ENCODE measurements at places on chromosomes 12 and 14.

GRCh38 chr14:24377126-24377525 is 9.1 kb downstream of the NFATC4 start:
- DNase-seq = no peak

GRCh38 chr14:102626530-102626929 is 34.1 kb downstream of the RCOR1 start:
- no peak for DNase-seq

DNA sequence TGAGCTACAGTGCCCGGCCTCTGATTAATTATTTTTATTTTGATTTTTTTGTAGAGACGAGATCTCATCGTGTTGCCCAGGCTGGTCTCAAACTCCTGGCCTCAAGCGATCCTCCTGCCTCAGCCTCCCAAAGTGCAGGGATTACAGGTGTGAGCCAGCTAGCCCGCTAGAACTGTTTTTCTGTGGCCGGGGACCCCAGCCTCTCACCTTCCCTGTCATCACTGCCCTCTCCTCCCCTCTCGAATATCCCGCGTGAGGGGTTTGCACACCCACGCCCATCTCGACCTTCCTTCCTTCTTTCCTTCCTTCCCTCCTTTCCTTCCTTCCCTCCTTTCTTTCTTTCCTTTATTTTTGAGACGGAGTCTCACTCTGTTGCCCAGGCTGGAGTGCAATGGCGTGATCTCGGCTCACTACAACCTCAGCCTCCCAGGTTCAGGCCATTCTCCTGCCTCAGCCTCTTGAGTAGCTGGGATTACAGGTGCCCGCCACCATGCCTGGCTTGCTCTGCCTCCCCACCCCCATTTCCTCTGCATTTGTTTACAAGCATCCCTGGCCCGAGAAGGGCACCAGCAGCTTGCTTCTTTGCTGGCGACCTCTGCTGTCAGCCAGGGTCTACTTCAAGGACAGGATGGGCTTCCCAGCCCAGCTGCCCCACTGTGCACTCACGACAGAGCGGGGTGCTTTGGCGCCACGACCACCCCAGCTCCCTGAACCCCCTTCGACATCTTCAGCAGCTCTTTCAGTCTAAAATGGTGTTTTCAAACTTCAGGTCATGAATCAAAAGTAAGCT is 4.3 kb upstream of the TRAF3 start:
- no peak for DNase-seq

- DNase-seq = peak; percentile 11
These were observed 86.2 kb downstream of the STON2 start for GRCh38 chr14:81313775-81314429.

GRCh38 chr12:38138225-38139221 is 178.1 kb upstream of the ALG10B start:
- peak; percentile 34 for DNase-seq

DNA sequence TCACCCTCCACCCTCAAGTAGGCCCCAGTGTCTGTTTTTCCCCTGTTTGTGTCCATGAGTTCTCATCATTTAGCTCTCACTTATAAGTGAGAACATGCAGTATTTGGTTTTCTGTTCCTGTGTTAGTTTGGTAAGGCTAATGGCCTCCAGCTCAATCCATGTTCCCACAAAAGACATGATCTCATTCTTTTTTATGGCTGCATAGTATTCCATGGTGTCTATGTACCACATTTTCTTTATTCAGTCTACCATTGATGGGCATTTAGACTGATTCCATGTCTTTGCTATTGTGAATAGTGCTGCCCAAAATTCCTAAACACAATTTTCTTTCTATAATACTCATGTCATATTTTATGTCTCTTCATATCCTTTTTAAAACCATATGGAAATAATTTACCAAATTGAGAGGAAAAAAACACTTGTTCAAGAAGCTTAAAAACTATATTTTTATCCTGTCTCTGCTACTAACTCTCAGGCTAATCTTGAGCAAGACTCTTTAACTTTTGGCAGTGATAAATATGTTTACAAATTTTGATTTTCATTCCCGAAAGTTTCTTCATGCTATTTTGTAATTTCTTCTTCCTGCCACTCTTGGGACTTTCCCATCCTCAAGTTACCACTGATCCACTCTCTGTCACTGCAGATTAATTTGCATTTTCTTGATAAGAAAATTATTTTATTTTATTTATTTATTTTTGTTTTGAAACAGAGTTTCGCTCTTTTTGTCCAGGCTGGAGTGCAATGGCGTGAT is 28.0 kb upstream of the OSBPL8 start:
- peak; percentile 2 for DNase-seq

GRCh38 chr12:113246478-113247122 is 25.3 kb downstream of the TPCN1 start:
- DNase-seq = no peak

DNA sequence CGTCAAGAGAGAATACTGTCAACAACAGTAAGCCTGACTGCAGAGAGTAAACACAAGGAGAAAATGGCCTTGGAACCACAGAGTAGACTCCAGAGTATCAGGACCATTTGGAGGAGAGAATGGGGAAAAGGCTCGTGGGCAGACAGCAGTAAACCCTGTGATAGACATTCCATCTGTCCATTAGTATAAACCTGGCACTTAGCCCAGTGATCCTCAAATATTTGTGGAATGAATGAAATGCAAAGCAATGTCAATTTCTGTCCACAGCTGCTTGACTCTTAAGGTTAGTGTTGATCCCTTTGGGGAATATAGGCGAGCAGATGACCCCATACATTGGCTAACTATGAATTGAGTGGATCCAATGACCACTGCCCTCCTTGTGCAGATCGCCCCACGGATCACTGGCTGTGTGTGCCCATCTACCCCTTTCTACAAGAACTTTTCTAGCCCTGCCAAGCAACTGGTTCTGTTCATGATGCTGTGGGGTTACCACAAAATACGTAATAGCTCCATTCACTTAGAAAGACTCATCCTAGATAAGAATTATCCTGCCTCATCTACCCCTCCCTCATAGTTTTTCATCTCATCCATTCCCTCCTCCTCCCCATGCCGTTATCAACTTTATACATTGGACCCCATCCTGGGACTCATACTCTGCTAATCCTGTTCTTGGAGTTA is 846.8 kb downstream of the NRXN3 start:
- peak; percentile 90 for DNase-seq

- DNase-seq = peak; percentile 38
These were observed 19.7 kb upstream of the CD9 start for GRCh38 chr12:6180268-6181051.

DNA sequence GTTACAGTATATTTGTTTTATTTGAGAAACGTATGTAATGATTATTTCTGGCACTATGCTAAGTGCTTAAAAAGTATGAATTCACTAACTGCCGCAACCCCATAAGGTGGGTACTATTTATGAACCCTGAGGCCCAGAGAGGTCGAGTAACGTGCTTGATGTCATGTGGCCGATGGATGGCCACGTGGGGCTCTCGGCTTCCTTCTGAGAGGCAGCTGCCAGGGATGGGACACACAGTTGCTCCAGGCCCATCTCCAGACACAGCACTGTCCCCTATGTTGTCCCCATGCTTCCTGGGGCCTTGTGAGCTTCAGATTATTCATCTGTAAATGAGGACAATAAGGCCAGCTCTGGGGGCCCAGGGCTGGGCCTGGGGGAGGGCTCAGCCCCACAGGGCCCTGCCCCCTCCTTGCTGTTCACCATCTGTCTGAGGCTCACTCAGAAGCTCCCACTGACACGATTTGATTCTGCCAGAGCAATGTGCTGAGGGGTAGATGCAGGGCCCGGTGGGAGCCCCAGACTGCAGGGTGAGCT is 115.0 kb downstream of the CALM1 start:
- DNase-seq = no peak

GRCh38 chr14:53022593-53022992 is 71.7 kb upstream of the FERMT2 start:
- peak; percentile 53 for DNase-seq

DNA sequence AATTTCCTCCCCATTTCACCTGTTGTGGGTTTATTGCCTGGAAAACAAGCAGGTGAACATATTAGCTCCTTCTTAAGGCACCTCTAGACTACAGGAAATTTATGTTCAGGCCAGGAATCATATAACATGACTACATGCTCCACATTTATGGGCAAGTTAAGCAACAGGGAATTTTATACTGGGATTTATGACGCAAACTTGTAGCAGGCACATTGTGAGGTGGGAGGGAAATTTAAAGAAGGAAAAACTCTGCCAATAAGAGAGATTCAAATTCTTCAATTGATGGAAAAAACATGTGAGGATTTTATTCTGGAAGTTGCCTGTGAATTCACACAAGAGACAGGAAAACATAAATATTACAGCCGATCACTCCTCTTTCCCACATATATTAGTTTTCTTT is 93.9 kb downstream of the TBC1D30 start:
- DNase-seq = no peak

GRCh38 chr14:71583705-71584104 is 348.5 kb upstream of the RGS6 start:
- DNase-seq = no peak

GRCh38 chr12:110080410-110080809 is 32.1 kb upstream of the C12orf76 start:
- DNase-seq = no peak

GRCh38 chr14:94129758-94130414 is 482 bp upstream of the IFI27L2 start:
- DNase-seq = peak; percentile 39

DNA sequence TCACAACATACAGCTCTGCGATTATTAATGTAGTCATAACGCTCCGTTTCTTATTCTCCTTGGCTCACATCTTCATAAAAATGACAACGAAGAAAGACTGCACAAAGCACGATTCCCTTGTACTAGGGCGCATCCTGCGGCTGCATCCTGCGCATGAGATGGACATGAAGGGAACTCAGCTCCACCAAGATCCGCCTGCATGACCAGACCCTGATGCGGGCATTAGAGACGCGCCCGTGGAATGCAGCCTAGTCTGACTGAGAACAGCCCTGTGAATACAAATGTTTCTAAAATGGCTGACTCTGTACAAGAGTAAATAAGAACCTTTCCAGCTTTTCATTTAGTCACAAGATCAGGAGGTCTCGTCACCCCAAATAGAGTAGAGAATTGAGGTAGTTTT is 422.2 kb downstream of the NOVA1 start:
- DNase-seq = no peak

DNA sequence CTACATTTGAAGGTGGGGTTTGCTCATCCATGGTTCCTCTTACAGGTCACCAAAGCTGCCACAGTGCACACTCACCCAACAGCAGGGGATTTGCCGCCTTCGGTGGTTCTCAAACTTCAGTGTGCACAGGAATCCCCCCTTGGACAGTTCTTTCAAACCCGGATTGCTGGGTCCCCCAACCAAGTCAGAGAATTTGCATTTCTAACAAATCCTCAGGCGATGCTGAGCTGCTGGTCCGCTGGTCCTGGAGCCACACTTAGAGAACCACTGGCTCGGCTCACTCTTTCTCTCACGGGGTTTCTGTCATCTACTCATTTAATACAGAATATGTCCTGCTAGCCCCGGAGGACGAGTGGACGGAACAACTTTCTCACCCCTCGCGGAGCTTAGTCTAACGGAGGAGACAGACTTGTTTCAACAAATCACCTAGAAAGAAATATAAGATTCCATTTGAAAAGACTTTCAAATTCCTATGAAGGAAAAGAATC is 24.1 kb upstream of the ZFP36L1 start:
- no peak for DNase-seq

GRCh38 chr12:41656454-41656853 is 468.3 kb downstream of the PDZRN4 start:
- no peak for DNase-seq

GRCh38 chr12:62370189-62370588 is 96.4 kb upstream of the MON2 start:
- no peak for DNase-seq

DNA sequence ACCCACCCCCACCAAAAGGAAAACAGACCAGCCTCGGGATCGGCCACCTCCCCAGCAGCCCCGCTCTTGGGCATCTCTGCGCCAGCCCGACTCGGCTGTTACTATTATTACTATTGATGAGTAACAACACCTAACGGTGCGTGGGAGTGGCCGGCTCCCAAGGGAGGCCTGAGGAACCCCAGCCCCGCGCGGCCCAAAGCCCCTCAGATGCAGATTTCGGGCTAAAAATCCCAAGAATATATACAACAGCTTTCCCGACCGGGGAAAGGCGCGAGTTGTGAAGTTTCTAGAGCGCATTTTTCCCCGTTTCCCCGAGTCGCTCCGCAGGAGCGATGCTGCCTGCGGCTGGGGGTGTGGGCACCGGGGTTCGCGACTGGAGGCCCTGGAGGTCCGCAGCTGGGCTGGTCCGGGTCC is 565 bp downstream of the NT5DC3 start:
- DNase-seq = peak; percentile 28

DNA sequence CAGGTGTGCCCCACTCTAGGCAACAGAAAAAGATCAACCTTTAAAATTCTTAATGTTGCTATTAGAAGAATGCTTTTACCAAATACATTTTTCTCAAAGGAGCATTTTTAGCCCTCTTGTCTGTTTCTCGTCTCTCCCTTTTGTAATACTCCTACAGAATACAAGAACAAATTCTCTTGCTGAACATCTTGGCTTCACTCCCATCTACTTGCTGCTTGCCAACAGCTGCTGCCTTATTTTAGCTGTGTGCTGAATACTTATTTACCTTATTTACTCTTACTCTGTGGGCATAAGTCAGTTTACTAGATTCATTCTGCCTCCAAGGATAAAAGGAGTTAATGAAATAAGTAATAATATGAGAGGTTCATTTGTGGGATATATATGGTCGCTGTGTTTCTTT is 70.8 kb downstream of the POLR3B start:
- DNase-seq = no peak

- peak; percentile 70 for DNase-seq
These were observed 224.3 kb downstream of the PELI2 start for GRCh38 chr14:56342494-56342942.

DNA sequence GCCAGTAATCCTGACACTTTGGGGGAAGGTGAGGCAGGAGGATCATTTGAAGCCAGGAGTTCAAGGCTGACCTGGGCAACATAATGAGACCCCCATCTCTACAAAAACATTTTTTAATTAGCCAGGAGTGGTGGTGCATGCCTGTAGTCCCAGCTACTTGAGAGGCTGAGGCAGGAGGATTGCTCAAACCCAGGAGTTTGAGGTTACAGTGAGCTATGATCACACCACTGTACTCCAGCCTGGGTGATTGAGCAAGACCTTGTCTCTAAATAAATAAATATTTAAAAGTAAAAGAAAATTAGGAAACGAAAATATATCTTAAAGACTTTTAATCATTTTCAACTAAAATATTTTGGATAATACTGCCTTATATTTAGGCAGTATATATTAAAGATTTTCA is 25.9 kb downstream of the CKB start:
- no peak for DNase-seq

GRCh38 chr12:48728807-48729206 is 12.3 kb upstream of the CCNT1 start:
- no peak for DNase-seq

DNA sequence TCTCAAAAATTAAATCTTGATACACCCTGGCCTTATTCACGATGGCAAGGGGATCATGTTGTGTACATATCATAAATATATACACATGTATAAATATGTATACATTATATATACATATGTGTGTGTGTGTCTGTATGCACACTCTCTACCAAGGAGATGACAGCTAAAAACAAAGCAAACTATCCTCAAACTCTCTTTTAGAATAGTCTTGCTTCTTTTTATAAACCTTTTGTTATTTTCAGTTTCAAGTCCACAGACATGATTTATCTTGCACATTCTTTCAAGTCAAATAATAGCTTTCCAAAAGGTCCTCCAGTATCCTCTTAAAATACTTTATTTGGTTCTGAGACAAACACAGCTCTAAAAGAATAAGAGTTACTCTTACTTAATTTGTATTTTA is 8.4 kb downstream of the ANO6 start:
- no peak for DNase-seq

GRCh38 chr14:104087981-104088850 is 2.7 kb downstream of the ASPG start:
- no peak for DNase-seq

All from fibroblast of skin of right quadriceps (primary cell).